Pons (tissue), 1 donor: ENCODE measurements at places on chromosomes 12 and 14.
A peak's percentile ranks its signal among the peaks of the same experiment; 100 is the strongest.

- DNase-seq: no peak
Observed at GRCh38 chr12:110638796-110639195, 24.9 kb downstream of the TCTN1 start.

- DNase-seq: no peak
Observed at GRCh38 chr12:95577820-95578219, 26.5 kb upstream of the USP44 start.

DNA sequence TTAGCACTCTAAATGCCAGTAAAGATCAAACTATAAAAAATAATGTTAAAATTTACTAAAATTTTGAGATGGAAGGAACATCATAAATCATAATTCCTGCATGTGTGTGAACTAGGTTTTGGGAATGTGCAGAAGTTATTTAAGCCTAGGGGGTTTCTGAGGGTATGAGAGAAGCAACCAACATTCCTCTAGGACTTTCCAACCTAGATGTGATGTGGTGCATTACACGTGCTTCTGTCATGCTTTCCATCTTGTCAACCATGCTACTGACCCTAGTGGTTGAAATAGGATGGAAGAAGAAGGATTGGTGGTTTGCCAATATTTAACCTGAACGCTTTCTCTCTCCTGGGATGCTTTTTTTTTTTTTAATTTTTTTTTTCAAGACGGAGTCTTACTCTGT, 209.3 kb downstream of the AEBP2 start:
- DNase-seq: no peak

GRCh38 chr12:119720349-119720748, 52.4 kb downstream of the PRKAB1 start:
- DNase-seq: no peak

GRCh38 chr14:68616221-68616902, 176.5 kb downstream of the ZFP36L1 start:
- DNase-seq: no peak

DNA sequence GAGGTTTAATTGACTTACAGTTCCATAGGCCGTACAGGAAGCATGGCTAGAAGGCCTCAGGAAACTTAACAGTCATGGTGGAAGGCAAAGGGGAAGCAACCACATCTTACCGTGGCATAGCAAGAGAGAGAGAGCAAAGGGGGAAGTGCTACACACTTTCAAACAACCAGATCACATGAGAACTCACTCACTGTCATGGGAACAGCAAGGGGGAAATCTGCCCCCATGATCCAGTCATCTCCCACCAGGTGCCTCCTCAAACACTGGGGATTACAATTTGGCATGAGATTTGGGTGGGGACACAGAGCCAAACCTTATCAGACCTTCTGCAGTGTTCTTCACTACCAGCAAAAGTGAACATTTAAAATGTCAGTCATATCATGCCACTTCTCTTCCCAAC, 58.9 kb downstream of the USP15 start:
- no peak for DNase-seq

GRCh38 chr14:99099051-99099787, 172.8 kb downstream of the BCL11B start:
- DNase-seq: no peak

DNA sequence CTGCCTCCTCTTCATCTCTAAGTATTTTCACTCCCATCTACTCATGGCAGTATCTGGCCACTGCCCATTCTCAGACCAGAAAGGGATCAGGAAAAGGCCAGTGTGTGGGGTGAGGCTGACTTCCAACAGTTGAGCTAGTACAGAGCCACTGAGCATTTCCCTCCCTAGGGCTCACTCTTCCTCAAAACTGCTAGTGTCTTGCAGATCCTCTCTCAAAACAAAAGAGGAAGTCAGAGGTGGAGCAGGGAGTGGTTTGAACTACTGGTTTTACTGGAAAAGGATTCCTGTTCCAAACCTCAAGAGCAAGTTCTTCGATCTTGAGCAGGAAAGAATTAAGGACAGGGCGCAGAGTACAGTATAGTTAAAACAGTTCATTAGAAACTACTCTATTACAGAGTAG, 11.7 kb upstream of the RNASE10 start:
- peak; percentile 75 for DNase-seq

- DNase-seq: no peak
Observed at GRCh38 chr12:12333407-12334366, 16.4 kb downstream of the MANSC1 start.

GRCh38 chr12:67107235-67107634, 161.9 kb upstream of the CAND1 start:
- DNase-seq: no peak

- no peak for DNase-seq
Observed at GRCh38 chr12:40515041-40515816, 177.0 kb upstream of the CNTN1 start.

- DNase-seq: no peak
Observed at GRCh38 chr14:92860049-92860840, 62.7 kb upstream of the CHGA start.

DNA sequence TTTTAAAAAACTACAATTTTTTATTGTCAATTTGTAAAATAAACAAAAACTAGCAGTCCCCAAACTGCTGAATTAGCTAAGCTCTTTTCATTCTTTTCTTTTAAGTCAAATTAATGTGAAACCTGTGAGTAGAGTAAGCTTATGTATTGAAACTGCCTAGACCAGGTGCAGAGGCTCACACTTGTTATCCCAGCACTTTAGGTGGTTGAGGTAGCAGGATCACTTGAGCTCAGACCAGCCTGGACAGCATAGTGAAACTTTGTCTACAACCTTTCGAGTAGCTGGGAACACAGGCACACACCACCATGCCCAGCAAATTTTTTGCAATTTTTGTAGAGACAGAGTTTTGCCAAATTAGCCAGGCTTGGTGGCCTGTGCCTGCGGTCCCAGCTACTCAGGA, 26.4 kb downstream of the SCFD1 start:
- no peak for DNase-seq

DNA sequence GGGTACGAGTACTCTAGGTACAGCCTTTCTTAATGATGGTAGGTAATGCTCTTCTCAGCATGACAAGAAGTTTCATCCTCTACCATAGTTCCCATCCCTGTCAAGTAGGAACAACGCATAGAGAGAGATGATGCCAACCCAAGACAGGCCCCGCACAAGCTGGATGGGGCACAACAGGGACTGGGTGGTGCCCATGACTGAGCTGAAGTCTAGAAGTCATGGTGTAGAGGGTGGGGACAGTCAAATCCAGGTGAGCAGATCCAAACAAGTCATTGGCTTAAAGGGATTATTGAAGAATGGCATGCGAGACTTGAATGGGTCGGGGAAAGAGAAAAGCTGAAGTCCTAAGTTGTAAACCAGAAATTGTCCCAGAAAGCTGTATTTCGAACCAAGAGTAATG, 84.2 kb upstream of the MDM1 start:
- DNase-seq: no peak

- DNase-seq: no peak
Observed at GRCh38 chr14:98724734-98725133, 547.3 kb downstream of the BCL11B start.

- DNase-seq: peak; percentile 79
Observed at GRCh38 chr12:749751-750270, 2.6 kb upstream of the WNK1 start.

GRCh38 chr12:131327521-131328488, 374.1 kb downstream of the ADGRD1 start:
- no peak for DNase-seq

- no peak for DNase-seq
Observed at GRCh38 chr12:130424858-130425697, 87.4 kb downstream of the PIWIL1 start.

DNA sequence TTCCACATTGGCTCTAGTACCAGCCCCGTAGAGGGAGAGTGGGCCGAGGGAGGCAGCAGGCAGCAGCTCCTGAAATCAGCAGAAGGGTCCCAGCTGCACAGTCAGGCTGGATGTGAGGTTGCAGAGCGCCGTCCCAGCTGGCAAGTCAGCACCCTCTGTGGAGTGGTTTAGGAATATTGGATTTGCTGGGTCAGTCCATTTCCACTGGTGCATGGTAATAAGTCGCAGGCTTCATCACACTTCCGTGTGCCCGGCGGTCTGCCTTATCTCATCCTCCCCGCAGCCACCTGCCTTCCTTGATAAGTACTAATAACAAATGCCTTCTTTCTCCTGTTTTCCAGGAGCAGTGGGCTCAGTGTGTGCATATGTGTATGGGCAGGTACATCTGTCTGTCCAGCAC, 112.9 kb downstream of the TSPAN9 start:
- DNase-seq: no peak
